ENCODE measurements at places on chromosomes 3 and 15. TPM values are rescaled to one million over a fixed set of nuclear protein-coding genes. Genes with fewer than 3 reads are reported as not detected.

DNA sequence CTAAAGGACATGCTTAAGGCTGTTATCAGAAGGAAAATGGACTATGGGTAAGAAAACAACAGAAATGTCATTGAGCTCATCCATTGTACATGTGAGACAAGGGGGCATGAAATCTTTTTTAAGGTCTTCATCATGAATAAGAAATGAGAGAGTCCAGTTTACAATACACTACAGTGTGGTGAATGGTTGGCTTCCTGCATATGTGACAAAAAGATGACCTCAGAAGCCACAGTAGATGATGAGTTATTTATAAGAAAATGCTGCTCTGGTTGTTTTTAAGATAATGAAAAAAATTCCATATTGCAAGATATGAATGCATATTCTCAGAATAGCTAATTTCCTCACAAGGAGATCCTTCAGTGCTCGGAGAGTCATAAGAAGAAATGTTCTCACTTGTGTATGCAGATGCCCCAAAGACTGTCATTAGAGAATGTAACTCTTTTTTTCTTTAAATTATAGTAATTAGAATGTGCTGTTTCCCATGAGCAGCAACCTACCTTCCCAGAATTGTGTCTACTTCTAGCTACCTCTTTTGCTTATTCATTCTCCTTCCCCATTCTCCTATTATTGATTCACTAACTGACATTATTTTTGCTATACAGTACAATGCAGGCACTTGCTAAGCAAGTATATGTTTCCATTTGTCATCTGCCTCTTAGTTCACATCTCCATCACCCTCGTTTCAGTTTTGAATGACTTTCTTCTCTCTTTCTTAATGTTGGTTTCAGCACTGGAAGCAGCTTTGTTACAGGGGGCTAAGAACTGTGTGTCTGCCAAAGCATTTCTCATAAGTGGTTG is 152.0 kb upstream of the PEX5L start:
- no peak for DNase-seq

The SI gene
- not detected for total RNA-seq

DNA sequence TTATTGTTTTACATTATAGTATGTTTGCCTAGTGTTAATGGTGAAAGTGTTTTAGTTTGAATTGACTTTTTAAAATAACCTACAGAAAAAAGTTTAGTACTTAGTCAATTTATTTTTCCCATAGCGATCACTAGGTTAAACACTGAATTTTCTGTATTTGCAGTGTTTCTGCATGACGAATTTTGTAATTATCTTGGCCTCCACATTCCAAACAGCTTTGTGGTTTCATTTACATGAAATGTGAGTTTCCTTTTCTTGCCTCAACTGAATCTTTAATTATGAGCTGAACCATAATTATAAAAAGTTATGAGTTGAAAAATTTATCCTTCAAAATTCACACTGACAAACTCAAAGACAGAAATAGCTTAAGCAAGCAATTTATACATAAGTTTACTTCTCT is 235.5 kb downstream of the CTNNB1 start:
- no peak for DNase-seq

DNA sequence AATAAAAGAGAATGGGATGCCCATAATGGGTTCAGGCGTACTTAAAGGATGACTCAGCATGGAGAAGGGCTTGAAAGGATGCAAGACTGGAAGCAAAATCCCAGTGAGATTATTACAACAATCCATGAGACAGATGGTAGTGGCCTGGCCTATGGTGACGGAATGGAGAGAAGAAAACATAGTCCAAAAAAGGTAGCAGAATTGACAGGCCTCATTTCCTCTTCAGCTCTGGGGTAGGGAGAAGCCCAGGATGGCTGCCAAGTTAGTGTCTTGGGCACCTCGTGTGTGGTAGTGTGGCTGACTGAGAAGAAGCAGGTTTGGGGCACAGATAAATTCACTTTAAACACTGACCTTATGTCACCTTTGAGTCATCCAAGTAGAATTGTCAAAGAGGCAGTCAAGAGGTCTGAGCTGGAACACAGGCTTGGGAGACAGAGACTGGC is 18.1 kb downstream of the MB21D2 start:
- no peak for DNase-seq

- no peak for DNase-seq
Measured at GRCh38 chr15:71128939-71129562, 13.8 kb downstream of the THSD4 start.

DNA sequence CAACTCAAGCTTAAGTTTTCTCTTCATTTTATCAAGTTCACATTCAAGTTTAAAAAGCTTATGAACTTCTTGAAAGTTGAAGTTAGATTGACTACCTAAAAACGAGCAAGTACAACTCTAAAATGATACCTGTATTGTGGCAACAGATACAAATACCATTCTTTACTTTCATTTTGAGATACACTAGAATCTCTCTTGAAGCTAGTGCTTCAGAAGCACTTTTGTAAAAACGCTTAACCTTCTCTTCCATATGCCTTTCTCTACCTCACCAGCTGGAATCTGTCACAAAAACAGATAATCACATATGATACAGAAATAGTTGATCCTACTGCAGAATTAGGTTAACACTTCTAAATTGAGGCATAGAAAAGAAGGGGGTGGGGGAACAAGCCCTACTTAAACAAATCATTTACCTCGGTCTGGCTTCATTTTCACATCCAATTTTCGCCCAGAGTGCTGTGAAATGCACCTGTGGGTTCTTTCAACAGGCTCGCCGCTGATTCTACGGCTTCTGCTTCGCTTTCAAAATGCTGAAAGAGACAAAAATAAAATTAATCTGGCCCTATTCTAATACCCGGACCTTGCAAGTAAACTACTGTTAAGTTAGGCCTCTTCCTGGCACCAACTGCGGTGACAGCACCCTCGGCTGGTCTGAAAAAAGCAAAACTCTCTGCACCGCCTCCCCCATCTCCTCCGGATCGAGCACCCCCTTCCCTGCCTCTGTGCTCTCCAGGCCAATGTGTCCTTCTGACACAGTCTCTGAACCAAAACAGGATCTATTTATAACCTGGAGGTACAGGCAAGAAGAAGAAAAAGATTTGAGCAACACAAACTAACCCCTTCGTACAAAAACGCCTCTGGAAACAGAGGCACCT is 1.4 kb downstream of the ATOSA start:
- DNase-seq: peak; percentile 60

DNA sequence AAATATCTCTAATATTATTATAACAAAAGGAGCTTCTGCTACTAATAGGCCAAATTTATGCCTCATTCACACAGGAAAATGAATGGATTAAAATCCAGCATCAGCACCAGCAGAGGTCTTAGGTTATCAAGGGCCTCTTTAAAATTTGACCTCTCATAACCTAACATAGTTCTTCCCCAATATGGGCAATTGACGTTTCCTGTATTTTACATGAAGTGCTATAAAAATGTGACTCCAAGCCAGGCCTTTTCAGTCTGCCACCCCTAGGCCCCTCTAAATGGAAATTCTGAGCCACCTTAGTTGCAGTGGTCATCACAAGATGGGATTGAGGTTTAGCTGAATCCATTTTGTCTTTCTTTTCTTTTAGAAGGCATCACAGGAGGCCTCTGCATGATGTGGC is 70.1 kb downstream of the CASR start:
- no peak for DNase-seq

DNA sequence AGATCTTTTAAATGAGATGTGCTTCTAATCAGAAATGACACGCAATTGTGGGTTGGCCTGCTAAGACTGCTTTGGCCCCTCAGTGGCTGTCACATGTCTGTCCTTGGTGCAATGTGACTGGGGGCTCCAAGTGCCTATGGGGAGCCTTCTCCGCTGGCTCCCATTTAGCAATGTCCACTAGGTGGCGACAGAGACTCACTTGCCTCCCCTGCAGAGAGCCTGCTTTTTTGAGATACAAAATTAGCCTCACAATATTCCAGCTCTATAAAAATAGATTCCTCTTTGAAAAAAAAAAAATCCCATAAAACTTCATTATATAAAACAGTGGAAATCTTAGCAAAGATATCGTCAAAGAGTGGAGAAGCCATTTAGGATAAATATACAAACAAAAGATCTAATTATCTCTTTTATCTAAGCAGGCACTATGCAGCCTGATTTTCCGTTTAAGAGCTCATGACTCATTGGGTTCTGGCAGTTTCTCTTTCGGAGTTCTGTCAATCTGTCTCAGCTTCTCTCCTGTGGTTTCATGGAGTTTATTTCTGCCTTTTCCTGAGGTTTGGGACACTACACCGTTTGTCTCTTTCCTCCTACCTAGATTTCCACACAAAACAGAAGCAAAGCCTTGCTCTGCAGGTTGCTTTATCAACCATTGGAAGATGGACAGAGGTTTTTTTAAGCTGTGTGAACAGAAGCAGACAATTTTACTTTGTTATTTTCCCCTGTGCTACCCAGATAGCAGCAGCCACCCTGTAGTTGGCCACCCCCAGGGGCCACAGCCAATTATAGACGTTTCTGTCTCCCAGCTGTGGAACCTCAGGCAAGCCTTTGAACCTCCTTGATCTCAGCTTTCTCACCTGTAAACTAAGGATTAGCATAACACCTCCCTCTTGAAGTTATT is 68.4 kb upstream of the TNFAIP8L3 start:
- DNase-seq: peak; percentile 82

The MESP2 gene
- total RNA-seq: 0.16 TPM

GRCh38 chr3:84066915-84067314 is 891.9 kb upstream of the CADM2 start:
- DNase-seq: peak; percentile 52

DNA sequence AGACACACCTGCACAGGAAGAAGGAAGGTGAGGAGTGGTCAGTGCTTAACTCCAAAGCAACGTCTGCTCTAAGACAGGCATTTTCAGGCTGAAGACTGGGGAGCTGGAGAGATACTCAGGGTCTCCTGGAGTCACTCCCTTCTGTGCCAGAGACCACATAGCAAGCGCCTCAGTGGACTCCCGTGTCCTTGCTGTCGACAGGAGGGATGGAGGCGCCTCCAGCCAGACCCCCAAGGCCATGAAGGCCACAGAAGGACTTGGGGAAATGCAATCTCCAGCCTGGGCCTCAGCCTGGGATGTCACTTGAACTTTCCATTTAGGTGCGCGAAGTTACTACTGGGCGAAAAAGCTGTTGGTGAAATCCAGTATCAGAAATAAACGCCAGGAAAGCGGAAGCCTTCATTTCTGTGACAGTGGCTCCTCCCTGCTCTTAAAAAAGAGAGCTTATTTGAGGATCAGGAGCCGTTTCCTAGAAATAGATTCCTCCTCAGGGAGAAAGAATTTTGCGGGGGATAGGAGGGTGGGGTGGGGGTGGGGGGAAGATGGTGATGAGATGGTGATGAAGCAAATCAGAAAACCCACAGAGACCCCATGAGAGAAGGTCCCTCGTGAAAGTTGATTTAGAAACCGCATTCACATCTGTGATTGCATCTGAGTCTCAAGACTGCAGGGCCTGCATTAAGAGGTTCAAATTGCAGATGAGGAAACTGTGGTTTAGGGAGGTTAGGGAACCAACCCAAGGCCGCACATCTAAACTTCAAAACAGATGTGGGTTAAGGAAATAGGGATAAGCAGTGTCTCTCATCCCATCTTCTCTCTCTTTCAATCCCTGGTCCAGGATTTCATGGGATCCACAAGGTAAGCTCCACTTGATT is 78.8 kb downstream of the ATP2B2 start:
- no peak for DNase-seq

DNA sequence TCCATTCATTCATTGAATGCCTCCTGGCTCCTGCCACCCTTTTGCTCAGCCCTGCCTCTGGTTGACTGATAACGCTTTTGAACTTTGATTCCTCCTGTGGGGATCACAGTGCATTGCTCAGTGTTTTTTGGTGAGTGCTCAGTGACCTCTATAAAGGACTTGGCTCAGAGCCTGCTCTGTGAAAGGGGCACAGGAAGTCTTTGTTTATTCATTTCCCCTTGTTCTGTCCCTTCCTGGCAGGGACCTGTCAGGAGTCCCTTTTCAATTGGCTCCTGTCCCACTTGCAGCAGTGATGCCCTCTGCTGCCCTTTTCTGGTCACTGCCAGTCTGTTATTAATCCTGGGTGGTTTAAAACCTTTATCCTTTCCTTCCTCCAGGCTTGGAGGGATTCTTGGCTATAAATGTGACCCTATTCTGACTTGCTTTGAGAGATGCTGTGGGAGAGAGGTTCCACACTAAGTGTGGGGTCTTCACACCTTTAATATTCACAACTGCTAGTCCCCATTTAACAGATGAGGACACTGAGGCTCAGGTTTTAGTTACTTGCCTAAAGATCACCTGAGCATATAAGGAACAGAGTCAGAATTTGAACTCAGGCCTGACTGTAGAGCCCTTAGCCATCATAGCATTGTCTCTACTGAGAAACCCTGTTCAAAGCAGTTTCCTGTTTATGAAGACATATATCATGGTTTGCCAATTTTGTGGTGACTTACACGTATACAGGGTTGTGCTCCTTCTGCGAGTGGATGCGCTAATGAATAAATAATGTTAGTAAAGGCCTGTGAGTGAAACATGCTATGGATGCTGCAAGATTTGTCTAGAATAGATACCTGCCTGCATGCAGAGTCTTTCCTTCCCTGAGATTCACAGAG is 23.2 kb upstream of the TATDN2 start:
- DNase-seq: peak; percentile 87

DNA sequence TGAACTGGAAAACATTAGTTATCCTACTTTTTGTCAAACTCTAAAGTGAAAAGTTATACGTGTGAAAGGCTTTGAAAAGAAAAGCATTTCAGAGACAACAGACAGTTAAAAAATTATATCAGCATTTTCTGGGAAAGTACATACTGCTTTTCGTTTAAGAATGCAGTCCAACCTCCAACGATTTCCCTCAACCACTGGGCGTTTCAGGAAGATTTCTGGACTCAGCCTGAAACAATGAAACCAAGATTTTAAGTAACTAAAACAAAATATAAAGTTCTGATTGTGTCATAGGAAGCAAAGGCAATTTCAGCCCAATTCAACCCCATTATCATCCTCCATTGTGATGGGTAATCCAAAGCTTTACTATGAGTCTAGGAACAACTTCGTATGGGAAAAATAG is 110.7 kb downstream of the PLD1 start:
- no peak for DNase-seq

GRCh38 chr15:95857124-95857757 is 473.3 kb upstream of the NR2F2 start:
- no peak for DNase-seq

GRCh38 chr3:171163101-171164066 is 136.9 kb upstream of the SLC2A2 start:
- peak; percentile 61 for DNase-seq

- DNase-seq: no peak
Measured at GRCh38 chr15:60945196-60945595, 283.9 kb downstream of the RORA start.

- DNase-seq: peak; percentile 35
Measured at GRCh38 chr3:168653255-168653654, 557.5 kb upstream of the GOLIM4 start.

The ULK4 gene
- total RNA-seq: 41.4 TPM

The EPHA3 gene
- 0.21 TPM for total RNA-seq

The ARPP21 gene
- not detected for total RNA-seq

- DNase-seq: no peak
Measured at GRCh38 chr3:33865133-33865532, 66.7 kb downstream of the PDCD6IP start.

The SNTN gene
- not detected for total RNA-seq

- no peak for DNase-seq
Measured at GRCh38 chr3:63705092-63705645, 52.7 kb downstream of the SNTN start.

The PPARG gene
- total RNA-seq: not detected

The HAPLN3 gene
- 62.6 TPM for total RNA-seq

Measured in GM23338 (cell line).